ENCODE measurements at places on chromosomes 5 and 9.

DNA sequence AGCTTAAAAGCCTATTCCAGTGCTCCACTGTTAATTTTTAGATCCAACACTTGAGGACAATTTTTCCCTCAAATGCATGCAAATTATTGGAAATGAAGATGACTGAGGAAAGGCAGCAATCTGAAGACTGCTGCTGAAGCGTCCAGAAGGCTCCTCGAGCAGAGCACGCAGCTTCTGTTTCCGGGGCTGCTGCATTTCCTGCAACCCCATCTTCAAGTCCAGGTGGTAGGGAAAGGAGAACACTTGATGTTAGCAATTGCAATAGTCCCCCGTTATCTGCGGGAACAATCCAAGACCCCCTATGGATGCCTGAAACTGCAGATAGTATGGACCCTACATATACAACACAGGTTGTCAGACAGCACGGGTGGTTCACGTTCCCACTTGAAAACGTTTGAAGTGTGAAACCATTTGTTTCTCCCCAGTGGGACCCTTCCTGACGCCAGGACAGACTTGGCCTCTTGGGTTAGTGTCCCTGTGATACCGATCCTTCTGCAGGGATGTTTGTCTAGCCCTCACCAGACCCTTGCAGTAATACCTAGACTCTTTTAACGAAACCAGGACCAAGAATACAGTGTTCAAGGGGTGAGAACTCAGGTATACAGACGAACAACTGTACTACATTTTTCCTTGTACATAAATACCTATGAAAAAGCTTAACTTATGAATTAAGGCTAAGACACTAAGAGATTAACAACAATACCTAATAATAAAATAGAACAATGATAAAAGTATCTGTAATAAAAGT, 152.3 kb downstream of the HSD17B3 start:
- DNase-seq = no peak

GRCh38 chr9:134877541-134877940, 3.1 kb upstream of the FCN2 start:
- DNase-seq = no peak

DNA sequence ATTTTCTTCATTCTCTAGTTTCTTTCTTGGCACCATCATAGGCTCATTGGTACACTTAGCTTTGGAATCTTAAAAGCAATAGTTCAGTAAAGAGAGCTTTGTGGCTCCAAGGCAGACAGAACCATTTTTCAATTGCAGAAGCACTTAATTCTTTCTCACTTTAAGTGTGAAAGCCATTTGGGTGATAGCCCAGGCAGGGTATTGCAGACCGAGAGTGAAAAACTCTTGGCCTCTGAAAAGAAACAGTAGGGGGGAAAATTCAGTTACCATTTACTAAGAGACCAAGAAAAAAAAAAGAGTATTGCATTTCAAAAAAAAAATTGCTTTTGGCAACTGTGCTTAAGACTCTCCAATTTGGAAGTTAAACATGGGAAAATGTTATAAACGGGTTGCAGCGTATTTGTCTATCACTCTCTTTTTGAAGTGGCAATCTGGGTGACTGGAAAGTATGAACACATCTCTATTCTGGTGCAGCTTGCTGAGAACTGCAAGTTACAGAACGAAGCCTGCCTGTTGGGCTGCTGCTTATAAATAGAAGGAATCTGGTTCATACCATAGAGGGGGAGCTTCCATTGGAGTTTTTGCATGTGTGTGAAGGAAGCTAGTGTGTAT, 170.5 kb downstream of the TLE4 start:
- DNase-seq = no peak

DNA sequence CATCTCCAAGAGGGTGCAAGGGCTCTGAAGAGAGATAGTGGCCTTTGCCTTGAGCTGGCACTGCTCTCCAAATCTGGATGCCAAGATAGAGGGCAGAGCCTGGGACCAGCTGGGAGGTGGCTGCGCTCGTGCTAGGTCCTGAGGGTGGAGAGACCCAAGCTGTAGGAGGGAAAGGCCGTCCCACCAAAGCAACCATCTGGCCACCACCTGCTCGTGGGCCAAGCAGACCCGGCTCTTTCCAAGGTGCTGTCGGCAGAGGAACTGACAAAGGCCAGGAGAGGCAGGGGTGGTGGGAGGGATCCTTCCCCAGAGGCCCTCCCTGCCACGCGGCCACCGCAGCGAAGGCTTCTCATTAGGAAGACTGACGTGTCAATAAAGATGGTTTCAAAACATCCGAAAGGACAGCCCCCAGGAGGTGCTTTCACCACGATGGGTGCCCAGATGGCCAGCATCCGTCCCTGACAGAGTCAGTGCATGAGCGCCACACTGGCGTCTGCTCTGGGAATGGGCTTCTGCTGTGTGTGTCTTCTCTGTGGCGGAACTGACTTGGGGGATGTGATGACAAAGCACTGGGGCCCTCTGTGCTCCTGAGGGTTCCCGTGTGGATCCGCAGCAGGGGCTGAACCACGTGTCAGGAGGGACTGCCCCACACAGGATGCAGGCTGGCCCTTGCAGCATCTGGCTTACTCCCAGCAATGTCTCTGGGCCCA, 213.5 kb downstream of the FANCC start:
- DNase-seq = no peak

GRCh38 chr5:1547236-1547635, 23.5 kb upstream of the LPCAT1 start:
- DNase-seq = no peak

- DNase-seq = no peak
These were observed 4.3 kb upstream of the AGPAT2 start for GRCh38 chr9:136691316-136692184.

DNA sequence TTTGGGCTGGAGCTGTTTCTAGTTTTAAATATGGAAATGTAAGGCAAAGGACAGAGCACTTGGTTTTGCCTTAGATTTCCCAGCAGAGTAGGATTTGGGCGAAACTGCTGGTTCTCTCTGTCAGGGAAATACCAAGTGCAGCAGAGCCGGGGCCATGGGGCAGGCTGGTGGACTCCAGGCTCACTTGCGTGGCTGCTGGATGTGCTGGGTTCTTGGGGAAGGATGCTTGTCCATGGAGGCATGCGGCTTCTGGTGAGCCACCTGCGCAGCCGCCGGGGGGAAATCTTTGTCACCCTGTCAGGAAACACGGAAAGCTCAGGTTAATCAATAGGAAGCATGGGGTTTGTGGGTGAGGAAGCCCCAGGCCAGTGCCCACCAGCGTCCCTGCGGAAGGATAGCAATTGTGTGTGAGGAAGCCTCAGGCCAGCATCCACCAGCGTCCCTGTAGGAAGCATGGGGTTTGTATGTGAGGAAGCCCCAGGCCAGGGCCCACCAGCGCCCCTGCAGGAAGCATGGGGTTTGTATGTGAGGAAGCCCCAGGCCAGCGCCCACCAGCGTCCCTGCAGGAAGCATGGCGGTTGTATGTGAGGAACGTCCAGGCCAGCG, 80.1 kb downstream of the DAP start:
- no peak for DNase-seq

DNA sequence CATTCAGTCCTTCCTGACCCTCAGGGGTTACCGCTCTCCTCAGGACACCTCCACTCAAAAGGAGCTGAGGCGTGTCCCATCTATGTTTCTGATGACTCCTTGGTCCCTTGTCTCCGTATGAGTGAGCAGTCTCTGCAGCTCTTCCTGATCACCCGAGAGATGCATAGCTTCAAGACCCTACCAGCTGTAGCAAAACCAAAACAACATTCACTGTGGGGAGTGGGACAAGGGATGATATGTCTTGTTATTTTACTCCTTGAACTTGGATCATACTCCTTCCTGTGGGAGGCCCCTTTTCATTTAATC, 14.4 kb downstream of the GLDC start:
- DNase-seq = no peak

GRCh38 chr9:73183917-73184861, 32.5 kb downstream of the ANXA1 start:
- DNase-seq = no peak

GRCh38 chr5:131810510-131811249, 13.9 kb upstream of the FNIP1 start:
- no peak for DNase-seq

GRCh38 chr5:42242210-42242609, 181.0 kb upstream of the GHR start:
- no peak for DNase-seq

DNA sequence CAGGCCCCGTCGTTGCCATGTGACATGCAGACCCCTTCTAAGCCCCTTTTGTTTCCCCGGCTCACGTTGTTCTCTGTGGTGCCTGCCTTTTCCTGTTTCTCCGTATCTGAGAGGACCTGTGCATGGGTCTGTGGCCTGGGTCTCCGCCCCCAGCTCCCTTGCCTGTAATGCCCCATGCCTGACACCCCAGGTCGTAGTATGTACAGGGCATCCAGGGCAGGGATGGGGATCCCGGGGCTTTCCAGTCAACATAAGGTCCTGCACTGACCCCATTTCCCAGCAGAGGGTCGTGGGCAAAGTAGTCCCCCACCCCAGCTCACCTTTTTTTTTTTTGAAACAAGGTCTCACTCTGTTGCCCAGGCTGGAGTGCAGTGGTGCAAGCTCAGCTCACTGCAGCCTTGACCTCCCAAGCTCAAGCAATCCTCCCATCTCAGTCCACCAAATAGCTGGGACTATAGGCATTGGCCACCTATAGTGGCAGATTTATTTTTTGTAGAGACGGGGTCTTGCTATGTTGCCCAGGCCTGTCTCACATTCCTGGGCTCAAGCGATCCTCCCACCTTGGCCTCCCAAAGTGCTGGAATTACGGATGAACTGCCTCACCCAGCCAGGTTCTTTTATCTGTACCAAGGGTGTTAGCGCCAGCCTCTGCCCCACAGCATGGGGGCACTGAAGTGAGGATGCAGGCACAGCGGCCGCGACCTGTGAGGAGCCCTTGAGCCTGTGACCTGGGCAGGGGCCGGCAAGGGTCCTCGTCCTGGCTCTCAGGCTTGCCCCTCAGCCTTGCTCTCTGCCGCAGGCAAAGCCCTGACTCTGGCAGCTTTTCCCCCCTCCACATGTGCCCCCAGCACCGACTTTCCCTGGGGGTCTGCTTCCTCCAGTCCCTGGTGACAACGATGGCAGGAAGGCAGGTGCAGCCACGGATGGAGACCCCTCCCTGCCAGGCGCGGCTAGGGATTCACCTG, 19.1 kb upstream of the QSOX2 start:
- no peak for DNase-seq

- DNase-seq = no peak
These were observed 21.1 kb downstream of the BNIP1 start for GRCh38 chr5:173165177-173166016.

GRCh38 chr9:92196909-92197308, 81.7 kb upstream of the SPTLC1 start:
- no peak for DNase-seq

DNA sequence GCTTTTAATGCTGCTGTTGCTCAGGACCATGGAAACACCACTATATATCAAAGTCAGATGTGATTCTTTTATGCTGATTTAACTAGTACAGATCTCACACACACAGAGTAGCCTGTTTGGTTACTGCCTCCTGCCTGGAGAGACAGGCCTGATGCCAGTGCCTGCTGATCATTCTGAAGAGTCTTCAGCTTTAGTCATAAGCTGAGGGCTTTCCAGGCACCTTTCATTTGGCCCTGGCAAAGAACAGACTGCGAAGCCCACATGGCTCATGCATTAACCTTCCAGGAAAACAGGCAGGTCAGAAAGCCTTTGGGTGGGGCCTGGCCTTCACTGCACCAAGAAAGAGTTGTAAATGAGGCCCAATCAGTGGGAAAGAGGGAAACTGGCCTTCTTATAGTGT, 144.7 kb downstream of the SAXO1 start:
- DNase-seq = no peak

- DNase-seq = no peak
These were observed 44.6 kb upstream of the FCN1 start for GRCh38 chr9:134962065-134962972.

GRCh38 chr5:147669169-147669869, 113.2 kb downstream of the JAKMIP2 start:
- no peak for DNase-seq

Data from NCI-H187 (cell line).